ENCODE measurements at places on chromosomes 16 and 17.

- no peak for DNase-seq
Observed at GRCh38 chr16:48330189-48330840, 54.9 kb downstream of the SIAH1 start.

DNA sequence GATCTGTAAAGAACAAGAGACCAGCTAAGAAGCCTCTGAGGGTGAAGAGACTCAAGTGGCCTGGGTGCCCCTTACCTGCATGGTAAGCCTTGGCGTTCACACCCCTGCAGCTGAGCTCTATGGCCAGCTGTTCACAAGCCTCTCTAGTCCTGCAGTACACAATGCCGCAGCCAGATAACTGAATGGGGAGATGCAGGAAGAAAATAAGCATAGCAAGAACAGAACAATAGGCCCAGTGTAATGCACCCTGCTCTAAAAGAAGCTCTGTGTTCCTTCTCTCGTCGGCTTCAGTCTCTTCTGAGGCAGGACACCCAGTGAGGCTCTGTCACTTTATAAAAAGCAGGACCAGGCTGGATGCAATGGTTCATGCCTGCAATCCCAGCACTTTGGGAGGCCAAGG, 5.4 kb downstream of the RECQL5 start:
- no peak for DNase-seq

DNA sequence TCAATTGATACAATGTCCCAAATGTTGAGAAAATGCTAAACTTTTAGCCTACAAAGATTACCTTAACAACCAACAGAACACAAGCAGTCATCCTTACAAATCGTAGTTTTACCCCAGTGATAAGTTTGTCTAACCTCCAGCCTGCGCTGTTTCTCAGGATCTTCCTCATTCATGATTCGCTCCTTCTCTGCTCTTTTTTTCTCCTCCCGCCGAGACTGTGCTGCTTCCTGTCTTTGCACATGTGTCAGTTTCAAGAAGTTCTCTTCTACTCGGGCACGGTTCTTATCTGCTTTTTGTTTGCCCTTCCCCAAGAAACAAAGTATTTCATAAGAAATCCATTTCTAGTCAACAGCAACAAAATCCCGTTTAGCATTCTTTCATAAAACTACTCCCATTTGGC, 10.2 kb upstream of the STRADA start:
- no peak for DNase-seq

- no peak for DNase-seq
Observed at GRCh38 chr16:87459027-87459426, 33.8 kb downstream of the ZCCHC14 start.

GRCh38 chr17:77693776-77694175, 264.7 kb upstream of the TNRC6C start:
- DNase-seq: no peak

- peak; percentile 67 for DNase-seq
Observed at GRCh38 chr17:50037321-50038107, 18.4 kb upstream of the ITGA3 start.

DNA sequence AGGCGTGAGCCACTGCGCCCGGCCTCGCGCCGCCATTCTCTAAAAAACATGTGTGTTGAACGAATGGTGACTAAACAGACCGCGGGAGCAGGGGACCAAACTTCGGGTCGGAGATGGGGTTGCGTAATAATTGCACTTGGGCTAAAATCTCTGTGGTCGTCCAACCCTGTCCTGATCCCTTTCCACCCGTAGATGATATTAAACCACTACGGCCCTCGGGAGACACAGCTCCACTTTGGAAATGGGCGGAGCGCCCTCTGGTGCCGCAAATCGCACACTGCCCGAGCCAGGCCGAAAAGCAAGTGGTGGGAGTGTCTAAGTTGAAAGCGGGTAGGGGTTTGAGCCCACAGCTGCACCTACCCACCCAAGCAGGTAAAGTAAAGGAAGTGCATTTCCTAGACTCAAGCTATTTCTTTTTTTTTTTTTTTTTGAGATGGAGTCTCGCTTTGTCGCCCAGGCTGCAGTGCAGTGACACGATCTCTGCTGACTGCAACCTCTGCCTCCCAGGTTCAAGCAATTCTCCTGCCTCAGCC, 17.0 kb downstream of the CAVIN1 start:
- DNase-seq: peak; percentile 81

GRCh38 chr17:82285141-82285540, 11.6 kb upstream of the CSNK1D start:
- no peak for DNase-seq

DNA sequence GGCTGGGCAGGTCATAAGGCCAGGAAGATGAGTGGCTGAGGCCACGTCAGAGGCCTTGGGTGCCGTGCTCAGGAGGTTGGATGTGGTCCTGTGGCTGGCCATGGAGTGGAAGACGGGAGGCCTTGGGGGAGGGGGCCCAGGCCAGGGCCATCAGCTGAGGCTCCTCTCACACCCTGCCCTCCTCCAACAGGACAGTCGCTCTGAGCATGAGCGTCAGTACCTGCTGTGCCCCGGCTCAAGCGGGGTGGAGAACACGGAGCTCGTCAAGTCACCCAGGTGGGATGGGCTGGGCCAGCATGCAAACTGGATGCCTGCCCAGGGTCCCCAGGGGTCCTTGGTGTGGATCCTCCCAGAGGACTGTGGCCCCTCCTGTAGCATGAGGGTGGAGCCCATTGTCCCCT, 19.2 kb downstream of the POLR3E start:
- DNase-seq: no peak

DNA sequence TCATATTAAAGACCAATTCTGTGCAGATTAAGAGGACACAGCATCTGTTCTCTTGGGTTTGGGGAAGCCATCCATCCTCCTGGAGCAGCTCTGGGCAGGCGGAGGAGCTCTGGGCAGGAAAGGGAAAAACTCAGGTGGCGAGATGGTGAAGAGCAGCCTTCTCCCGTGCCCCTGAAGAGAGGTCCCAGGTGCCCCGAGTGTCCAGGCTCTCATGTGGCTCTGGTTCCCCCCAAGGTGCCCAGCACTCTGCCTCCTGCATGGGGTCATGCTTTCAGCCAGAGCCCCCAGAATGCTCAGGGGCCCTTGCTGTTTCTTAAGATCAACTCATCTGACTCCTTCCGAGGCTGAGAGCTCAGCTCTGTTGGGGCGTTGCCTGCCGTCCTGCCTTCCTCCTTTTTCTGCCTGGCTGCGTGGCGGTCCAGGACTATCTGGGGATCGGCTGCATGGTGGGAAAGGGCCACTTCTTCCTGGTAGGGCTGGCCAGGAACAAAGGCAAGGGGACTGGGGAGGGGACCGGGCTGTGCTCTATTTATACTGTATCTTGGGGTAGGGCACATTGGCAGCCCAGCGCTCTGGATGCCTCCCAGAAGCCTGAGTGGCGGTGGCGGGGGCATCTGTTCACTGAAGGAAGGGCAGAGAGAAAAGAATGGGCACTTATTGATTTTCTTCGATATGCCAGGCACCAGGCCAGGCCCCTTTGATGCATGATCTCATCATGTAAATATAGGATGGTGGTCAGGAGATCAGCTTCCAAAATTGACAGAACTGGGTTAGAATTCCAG, 103.2 kb upstream of the SDK2 start:
- DNase-seq: peak; percentile 93

DNA sequence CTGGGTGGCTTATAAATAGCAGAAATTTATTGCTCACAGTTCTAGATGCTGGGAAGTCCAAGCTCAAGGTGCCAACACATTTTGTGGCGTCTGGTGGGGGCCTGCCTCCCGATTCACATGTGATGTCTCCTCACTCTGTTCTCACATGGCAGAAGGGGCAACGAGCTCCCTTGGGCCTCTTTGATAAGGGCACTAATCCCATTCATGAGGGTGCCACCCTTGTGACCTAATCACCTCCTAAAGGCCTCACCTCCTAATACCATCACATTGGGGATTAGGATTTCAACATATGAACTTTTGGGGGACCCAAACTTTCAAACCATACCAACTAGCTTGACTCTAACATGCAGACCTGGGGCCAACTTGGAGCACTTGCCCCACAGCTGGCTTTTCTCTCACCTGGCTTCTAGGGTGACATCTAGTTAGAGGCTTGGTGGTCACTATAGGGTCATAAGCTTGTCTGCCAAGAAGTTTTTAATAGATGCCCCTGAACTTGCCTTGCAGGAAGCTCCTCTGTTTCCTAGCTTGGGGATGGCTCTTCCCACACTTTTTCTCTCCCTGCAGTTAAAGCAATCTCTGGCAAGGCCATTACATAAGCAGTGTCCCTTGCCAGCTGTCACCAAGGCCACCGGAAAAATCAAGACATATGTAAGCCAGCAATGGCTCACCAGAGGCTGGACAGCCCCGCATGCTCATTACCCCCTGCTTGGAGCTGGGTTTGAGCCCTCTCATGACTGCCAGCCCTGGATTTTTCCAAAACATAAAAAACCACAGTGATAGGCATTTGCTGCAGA, 8.4 kb upstream of the MED9 start:
- DNase-seq: no peak

- DNase-seq: no peak
Observed at GRCh38 chr17:2563061-2563460, 30.4 kb upstream of the PAFAH1B1 start.

DNA sequence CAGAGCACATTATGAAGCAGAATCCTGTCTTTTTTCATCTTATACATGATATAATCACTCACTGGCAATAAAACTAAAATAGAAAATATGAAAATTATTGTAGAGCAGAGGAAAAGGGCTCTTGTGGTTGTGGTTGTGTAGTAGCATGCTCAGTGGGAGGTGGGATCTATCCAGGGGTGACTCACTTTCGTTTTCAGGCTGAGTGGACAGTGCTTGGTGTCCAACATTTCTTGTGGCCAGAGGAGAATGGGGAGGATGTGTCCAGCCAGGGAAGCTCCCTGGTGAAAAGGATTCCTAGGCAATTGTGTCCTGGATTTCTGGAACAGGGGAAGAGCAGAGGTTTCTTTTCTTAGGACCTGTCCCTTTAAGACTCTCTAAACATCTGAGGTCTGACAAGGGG, 31.9 kb upstream of the CPHXL start:
- DNase-seq: no peak

DNA sequence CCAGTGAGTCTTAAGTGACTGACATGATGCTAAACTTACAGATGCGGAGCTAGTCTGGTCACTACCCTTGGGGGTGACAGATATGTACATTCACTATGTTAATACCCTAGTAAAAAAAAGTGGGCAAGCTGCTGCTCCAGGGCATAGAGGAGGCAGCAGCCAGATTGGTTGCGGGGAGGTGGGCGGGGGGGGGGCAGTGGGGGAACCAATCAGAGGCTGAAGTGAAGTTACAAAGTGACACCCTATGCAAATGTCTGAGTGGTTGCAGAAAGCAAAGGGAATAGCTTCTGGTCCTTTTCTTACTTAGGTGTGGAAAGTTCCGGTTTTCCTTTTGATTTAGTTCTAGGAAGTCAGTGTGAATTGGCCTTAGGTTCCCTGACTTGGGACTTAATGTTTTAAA, 12.1 kb downstream of the NDEL1 start:
- no peak for DNase-seq

DNA sequence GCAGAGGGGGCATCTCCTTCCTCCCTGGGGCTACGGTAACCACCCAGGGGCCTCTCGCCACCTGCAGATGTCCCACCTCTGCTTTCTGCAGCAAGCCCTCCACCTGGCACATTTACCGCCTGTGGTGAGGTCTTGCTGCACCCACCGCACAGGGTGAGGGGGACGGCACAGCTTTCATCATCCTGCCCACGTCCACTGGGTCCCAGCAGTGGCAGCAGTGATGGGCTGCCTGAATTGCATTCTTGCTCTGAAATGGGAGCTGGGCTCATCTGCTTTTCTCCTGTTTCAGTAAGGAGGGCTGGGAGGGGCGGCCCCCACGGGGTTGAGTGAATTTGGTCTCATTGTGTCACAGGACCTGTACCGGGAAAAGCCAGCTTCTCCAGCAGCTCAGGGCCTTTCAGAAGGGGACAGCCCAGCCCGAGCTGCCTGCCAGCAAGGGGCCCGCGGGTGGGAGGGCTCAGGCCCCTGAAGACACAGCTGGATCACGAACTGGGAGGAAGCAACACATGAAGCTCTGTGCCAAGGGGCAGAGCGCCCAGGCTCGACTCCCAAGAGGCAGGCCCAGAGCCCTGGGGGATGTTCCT, 12.7 kb downstream of the DNAAF8 start:
- DNase-seq: no peak

DNA sequence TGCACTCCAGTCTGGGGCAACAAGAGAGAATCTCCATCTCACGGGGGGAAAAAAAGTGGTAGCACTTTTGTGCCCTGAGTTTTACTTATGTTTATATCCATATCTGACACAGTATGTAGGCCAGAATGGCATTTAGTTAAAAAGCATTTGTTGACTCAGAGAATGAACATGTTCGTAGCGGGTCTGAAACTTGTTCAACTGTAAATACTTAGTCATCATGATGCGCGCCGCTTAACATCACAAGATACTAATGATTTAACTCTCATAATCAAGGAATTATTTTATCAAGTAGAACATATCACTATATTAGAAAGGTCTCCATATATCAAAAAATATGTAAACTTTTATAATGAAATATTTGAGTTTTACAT, 55.3 kb upstream of the ITGA2B start:
- no peak for DNase-seq

DNA sequence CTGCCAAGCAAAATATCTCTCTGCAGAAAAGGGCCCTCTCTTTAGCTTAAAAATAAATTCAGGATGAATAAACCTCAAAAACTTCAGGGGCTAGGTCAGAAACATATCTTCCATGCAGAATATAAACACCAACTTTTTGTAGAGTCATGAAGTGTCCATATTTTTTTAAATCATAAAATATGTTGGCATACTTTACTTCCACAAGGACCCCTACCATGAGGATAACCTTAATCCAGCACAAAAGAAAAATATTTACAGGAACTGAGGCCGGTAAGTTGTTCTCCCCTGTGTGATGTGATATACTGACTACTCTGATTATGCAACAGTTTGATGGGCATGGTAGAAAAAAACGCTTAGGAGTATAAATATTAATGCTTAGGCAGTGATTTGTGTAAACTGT, 264.8 kb upstream of the CDH11 start:
- DNase-seq: no peak
